ENCODE measurements at places on chromosomes 5 and 9.
A peak's percentile ranks its signal among the peaks of the same experiment; 100 is the strongest.

DNA sequence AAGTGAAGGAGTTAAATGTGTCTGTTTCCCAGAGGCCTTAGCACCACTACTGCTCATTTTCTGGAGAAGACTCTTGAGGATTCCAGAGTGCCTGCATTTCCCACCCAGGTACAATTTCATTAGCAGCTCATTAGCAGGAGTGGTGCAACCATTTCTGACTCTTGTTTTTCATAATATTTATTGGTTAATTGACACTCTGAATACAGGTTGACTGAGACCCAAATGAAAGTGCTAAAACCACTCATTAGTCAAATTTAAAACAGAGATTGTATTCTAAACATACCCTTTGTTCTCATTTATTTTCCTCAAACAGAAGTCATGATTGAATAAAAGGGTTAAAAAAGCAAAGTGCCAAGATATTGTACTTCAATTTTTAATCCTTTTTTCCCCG is 134.5 kb downstream of the SIL1 start:
- no peak for DNase-seq

DNA sequence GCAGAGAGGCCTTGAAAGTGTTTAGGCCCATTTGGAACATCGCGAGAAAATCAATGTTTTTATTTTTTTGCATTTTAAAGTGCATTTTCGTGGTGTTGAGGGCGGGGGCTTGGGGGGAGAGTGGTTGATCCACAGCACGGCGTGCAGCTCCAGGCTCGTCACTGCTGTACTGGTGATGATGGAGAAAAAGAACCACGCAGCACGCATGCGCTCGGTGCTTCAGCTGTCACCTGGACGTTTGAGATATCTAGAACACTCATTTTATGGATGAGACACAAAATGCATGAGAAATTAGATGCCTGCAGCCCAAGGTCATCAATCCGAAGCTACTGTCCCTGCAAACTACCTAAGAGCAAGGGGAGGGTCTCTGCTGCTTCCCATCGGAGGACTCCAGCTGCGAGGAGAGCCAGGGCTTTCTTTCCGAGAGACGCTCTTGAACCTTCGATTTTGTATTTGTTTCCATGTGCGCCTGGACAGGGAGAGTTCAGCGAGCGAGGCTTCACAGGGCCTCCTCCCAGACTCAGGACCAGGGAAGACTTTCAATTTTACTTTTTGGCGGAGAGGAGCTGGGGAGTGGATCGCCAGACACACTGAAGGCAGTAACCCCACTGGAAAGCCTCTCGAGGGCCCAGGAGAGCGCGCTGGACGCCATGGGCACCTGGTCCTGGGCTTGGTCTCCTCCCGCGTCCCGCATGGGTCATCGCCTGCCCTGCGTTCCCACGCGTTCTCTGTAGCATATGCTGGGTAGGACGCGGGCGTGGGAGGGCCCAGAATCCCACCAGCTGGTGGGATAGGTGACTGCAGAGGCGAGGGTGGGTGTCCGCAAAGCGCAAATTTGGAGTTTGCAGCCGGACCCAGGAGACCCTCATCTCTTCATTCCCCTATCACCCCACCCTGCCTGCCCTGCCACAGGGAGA is 2.5 kb downstream of the DMRT2 start:
- no peak for DNase-seq

- no peak for DNase-seq
Measured at GRCh38 chr5:167754501-167755021, 536.9 kb upstream of the WWC1 start.

- no peak for DNase-seq
Measured at GRCh38 chr5:151204051-151204450, 19.8 kb downstream of the CCDC69 start.

DNA sequence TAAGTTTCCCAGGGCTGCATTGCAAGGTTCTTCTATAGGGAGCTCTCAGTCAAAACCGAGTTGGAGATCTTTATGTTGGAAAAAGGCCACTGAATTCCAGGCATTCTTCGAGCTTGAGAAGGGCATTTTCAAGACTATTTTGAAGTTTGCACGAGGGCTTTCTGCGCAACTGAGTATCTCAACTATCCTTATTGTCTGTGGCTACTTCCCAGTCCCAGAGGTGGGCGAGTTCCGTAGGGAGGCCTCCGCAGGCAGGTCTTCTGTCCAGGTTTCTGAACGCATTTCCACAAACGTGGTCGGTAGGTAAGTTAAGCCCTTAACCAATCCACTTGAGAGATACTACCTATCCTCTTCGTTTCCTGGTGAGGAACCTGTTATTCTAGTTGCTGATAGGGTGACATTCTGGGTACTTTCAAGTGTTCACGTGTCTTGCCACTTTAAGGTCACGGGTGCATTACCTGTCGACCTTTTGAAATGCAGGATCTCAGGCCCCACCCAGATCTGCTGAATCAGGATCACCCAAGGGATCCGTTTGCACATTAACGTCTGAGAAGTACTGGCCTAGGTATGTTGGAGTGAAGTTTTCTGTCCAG is 51.4 kb upstream of the TJP2 start:
- DNase-seq, result no peak

DNA sequence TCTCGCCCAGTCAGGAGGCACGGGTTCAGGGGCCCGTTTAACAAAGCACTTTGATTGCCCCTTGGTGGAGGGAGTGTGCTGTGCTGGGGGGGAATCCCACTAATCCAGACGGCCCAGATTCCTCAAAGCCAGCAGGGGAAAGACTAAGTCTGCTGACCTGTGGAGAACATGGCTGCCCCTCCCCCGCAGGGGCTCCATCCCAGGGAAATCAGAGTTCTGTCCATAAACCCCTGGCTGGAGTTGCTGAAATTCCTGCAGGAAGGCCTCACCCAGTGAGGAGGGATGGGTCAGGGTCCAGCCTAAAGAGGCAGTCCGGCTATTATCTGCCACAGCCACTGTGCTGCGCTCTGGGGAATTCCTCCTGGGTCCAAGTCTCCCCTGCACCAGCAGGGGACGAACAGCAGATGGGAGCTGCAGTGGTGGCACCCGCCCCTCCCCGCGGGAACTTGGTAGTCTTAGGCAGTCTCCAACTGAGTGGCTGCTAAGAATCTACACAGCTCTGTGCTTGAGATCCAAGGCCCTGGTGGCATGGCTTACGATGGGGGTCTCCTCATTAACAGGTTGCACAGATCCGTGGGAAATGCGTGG is 174.0 kb upstream of the DAB2 start:
- no peak for DNase-seq

- no peak for DNase-seq
Measured at GRCh38 chr9:89701221-89701798, 96.5 kb downstream of the GADD45G start.

DNA sequence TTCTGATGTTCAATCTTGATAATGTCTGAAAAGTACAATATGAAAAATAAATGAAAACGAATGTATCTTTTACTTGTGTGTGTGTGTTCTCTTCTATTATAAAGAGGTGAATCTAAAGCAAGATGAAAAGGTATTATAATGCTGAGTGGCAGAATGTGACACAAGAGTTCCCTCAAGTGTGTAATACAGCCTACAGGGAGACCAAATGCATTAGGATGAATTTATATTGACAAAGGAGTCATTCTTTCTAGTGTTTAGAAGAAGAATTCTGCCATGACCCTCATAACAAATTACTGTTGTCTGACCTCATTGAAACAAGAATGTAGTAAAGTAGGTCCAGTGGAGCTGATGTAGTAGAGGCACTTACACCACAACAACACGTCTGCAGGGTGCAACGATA is 1119.0 kb upstream of the CDH10 start:
- DNase-seq, result no peak

- DNase-seq, result no peak
Measured at GRCh38 chr5:170336065-170336464, 38.5 kb upstream of the LCP2 start.

GRCh38 chr9:22147813-22148527 is 138.9 kb upstream of the CDKN2B start:
- no peak for DNase-seq

DNA sequence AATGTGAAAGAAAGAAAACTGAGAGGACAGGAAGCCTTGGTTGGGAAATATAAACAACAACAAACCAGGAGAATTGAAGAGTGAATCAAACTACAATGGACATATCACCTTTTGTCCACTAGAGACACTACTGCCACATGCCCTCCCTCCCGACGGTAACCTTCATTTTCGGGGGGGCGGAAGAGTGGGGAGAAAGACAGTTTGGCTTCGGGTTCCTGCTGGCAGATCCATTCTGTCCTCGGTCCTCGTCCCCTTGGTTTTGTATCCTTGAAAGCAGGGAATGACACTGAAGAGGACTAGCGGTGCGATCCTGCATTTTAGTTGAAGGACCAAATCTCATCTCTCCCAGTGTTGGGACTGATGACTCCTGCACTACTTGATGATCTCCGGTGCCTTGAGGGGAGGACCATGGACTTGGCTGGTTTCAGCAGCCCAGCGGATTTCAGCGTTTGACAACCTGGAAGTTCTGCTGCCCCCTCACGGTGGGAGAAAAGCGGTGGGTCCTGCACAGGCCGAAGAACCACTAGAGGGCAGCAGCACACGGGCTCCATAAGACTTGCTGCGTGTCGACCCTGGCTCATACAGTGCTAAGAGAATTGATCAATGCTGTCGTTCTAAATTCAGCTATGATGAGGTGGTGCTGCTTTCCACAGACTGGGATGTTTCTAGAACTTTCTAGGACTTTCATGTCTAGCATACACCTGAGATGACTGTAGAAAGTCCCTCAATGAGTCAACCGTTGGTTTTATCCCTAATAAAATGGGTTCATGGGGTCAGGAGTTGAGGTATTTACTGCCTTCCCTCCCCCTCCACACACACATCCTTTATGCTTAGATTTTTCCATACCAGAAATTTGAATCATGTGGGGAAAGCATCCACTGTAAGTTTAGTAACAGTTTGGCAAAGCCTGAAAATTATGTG is 15.1 kb upstream of the ZNF131 start:
- peak; percentile 97 for DNase-seq

DNA sequence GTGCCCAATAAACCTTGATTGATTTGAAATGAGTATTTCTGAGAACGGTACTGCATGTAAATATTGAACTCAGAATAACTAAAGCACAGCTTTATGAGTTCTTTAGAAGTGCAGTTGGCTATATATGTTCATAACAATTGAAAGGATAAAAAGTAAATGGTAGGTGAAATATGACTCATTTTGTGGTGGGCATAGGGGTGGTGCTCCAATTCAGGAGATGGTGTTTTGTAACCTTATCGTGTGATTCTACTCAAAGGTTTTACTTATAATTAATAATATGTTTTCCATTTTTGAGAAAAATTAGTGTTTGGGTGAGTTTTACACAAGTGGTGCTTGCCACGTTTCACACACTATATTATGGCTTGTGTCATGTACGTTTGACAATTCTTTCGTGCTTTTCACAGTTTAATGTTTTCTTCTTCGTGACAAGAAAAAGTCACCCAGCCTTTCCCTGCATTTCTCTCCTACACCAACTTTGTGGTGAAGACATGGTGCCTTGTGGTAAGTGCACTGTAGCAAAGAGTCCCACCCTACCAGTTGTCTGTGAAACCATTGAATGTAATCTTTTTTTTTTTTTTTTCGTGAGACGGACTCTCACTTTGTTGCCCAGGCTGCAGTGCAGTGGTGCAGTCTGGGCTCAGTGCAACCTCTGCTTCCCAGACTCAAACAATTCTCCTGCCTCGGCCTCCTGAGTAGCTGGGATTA is 492.5 kb upstream of the SGCD start:
- DNase-seq, result no peak

- DNase-seq, result no peak
Measured at GRCh38 chr9:120416781-120417427, 163.1 kb downstream of the CDK5RAP2 start.

- DNase-seq, result no peak
Measured at GRCh38 chr5:1156033-1156753, 44.3 kb upstream of the SLC12A7 start.

DNA sequence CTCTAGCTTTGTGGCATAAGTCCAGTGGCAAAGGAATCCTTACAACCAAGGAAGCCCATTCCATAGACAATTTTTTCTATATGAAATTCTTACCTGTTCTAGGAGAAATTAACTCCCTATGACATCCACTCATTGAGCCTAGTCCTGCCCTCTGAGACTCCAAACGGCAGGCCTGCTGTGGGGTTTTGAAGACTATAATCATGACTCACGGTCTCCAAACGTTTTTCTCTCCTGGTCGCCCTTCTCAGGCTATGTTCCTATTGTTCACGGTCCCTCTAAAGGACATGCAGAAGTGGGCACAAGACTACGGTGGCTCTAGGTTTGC is 611 bp downstream of the EXOSC3 start:
- DNase-seq, result no peak

DNA sequence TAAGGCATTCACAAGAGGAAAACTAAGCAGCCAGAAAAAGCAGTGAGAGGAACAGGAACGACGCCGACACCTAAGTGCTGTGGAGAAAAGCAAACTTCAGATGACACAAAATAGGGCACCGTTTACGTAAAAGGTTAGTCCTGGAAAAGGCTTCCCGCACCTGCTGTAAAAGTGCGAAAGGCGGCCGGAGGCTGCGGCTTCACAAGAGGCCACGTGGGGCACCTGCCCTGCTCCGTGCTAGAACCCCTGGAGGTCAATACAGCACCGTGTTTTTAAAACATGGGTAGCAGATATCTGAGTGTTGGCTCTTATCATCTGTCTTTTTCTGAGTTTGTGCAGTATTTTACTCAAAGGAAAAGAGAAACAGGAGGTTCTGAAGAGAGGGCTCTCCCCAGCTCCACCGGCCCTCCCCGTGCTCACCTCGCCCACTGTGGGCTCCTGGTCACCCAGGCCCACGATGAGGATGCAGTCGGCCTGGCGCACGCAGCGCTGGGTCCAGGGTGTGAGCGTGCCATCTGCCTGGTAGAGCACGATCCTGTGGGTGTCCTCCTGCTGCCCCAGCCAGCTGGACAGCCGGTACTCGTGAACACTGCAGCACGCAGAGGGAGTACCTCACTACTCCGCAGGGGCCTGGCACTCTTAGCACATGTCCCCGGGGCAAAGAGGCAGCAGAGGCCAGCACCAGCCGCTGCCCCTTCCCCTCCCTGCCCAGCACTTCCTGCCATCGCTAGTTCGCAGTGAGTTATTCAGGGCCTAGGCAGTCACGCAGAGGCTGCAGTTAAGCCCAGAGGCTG is 21.0 kb upstream of the NSMF start:
- DNase-seq, result no peak

GRCh38 chr5:155052532-155052931 is 39.0 kb downstream of the KIF4B start:
- no peak for DNase-seq

DNA sequence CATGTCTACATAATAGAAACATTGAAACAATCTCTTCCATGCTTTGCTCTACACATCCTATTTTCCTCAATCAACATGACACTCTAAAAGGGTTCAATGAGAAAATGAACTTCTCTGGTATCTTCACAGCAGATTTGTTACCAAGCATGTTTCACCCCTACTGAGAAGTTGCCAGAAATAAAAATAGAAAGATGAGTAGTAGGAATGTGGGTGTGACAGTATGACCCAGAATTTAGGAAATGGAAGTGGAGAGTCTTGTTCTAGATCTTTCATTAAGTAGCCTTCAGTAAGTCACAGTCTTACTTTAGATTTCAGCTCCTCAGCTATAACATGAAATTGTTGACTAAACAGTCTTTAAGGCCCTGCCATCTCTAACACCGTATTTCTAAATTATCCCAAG is 581.8 kb downstream of the EFNA5 start:
- DNase-seq, result no peak

- no peak for DNase-seq
Measured at GRCh38 chr5:134178096-134178419, 1.3 kb upstream of the SKP1 start.

GRCh38 chr9:128631636-128632035 is 25.0 kb downstream of the DYNC2I2 start:
- DNase-seq, result no peak

- DNase-seq, result no peak
Measured at GRCh38 chr9:122948313-122948712, 7.5 kb downstream of the RABGAP1 start.
